ENCODE measurements at places on chromosomes 5 and 9. TPM values are rescaled to one million over a fixed set of nuclear protein-coding genes. Genes with fewer than 3 reads are reported as not detected.
A peak's percentile ranks its signal among the peaks of the same experiment; 100 is the strongest.

DNA sequence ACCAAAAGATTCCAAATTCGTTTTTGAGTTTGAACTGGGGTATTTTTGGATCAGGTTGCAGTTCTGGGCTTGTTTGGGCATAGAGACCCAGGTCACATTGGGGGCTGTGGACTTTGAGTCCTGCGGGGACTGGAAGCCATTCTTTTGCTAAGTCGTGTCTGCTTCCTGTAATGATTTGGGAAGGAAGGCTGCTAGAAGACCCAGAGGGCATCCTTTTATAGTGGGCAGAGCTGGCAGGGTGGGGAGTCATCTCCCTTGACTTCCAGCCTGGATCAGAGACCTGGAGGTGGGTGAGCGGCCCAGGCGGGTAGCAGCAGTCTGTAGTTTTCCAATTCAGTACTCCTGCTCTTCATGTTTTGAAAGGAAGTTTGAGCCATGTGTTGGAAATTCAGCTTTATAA is 11.3 kb downstream of the ZNF618 start:
- no peaks in the 10 kb centered on the region for H3K4me1 ChIP-seq
- no peak overlapping the region for H3K4me3 ChIP-seq
- no peak for DNase-seq

DNA sequence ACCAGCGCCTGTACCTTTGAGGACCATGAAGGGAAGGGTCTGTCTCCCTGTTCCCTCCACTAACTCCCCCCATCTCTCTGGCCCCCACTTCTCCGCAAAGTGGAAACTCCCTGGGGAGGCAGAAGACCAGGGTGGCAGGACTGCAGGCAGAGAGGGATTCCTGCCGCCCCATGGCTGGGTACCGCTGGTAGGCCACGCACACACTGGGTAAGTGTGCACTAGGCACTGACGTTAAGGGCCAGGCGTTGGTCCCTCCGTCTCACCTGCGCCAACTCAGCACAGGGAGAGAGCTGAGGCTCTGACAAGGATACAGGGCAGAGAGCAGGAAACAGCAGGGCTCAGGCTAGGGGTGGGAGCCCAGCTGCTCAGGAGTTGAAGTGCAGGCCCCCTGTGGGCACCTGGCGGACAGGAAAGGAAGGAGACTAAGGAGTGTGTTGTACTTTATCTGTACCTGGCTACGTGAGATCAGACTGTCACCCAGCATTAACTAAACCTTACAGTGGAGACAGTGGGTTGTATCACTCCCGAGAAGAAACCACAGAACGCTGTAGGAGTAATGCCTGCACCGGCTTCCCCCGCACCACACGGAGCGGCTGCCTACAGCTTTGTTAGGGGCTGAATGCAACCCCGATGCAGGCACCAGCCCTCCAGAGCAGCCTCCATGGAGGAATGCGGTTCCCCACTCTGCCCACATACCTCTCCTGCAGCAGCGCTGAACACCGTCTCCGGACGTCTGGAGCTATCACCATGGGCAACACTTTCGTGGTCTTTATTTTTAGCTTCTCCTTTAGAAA is 34.2 kb upstream of the CLPTM1L start:
- no peaks in the 10 kb centered on the region for H3K27me3 ChIP-seq
- H3K4me1 ChIP-seq, result no peaks in the 10 kb centered on the region
- no peak for DNase-seq

- H3K4me3 ChIP-seq, result no peak overlapping the region
- no peaks in the 10 kb centered on the region for H3K36me3 ChIP-seq
- no peaks in the 10 kb centered on the region for H3K4me1 ChIP-seq
- H3K27ac ChIP-seq, result no peak overlapping the region
Observed at GRCh38 chr5:5309645-5310044, 112.8 kb upstream of the ICE1 start.

DNA sequence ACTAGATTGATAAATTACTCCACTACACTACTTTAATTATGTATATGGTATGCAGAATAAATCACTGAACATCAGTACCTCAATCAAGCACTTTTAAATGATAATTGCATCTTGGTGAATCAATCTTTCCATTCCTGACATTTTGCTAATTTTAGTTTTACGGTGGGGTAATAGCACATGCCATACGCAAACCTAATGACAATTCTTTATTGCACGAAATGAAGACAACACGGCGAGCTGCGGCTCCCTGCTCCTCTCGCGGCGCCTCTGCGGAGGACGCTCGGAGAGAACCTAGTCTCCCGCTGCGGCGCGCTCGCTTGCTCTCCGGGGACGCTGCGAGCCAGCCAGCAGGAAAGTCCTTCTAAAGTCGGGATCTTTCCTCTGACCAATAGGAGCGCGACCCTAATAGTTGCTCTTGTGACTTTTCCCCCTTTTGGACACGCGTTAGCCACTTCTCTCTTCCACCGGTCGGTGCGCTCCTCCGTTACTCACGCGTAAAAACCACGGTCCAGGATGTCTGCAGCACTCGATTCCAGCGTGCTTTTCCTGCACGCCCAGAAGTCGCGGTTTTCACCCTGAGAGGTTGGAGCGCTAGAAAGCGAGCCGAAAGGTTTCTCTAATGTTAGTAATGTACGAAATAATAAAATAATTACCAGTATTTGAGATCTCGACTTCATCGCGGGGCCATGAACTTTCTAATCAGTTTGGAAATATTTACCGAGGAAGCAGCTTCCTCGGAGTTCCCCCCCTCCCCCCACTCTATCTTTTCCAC is 1.0 kb upstream of the MEF2C start:
- H3K36me3 ChIP-seq, result no peaks in the 10 kb centered on the region
- peak overlapping the region; percentile 83 for H3K4me3 ChIP-seq
- H3K4me1 ChIP-seq, result peaks cover 3% of the 10 kb centered on the region
- H3K27me3 ChIP-seq, result no peaks in the 10 kb centered on the region
- peak; percentile 29 for DNase-seq

- no peaks in the 10 kb centered on the region for H3K36me3 ChIP-seq
- no peaks in the 10 kb centered on the region for H3K4me1 ChIP-seq
- H3K27ac ChIP-seq, result no peak overlapping the region
- H3K4me3 ChIP-seq, result no peak overlapping the region
- DNase-seq, result no peak
Observed at GRCh38 chr9:71627537-71627936, 140.8 kb downstream of the CEMIP2 start.

DNA sequence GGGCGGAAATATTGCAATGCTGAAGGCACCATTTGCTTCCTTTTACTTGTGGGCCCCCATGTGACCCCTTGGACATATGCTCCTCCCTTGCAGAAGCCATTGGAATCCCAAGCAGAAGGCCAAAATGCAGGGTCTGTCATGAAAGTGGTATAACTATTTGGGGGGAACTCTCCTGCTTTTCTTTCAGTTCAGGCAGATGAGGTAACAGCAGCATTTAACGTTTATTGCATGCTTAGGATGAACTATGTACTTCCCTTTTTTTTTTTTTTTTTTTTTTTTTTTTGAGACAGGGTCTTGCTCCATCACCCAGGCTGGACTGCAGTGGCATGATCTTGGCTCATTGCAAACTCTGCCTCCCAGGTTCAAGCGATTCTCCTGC is 7.8 kb downstream of the FOXI1 start:
- H3K27me3 ChIP-seq, result no peaks in the 10 kb centered on the region
- H3K4me1 ChIP-seq, result no peaks in the 10 kb centered on the region
- no peaks in the 10 kb centered on the region for H3K36me3 ChIP-seq
- no peak overlapping the region for H3K4me3 ChIP-seq

ENTPD2 gene
- total RNA-seq, result not detected

EXOSC3 gene
- total RNA-seq, result 9.0 TPM

DNA sequence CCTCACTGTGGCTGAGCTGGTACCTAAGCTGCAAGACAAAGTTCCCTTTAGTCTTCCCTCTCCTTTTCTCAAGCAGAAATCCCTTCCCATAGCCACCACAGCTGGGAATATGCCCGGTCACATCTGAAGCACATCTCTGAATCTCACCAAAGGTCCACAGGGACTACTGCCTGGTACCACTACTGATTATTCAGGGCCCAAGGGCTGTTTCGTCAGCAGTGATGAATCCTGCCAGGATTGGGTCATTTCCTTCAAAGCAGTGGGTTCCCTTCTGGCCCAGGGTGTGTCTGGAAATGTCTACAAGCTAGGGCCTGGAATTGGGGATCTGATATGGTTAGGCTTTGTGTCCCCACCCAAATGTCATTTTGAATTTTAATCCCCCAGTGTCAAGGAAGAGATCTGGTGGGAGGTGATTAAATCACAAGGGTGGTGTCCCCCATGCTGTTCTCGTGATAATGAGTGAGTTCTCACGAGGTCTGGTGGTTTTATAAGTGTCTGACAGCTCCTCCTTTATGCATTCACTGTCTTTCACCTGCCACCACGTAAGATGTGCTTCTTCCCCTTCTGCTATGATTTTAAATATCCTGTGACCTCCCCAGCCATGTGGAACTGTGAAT is 83.2 kb upstream of the FST start:
- H3K27me3 ChIP-seq, result no peaks in the 10 kb centered on the region
- H3K4me1 ChIP-seq, result peaks cover 5% of the 10 kb centered on the region
- H3K36me3 ChIP-seq, result no peaks in the 10 kb centered on the region
- DNase-seq, result no peak

PLPP7 gene
- 15.8 TPM for total RNA-seq

BTNL3 gene
- not detected for total RNA-seq

DNA sequence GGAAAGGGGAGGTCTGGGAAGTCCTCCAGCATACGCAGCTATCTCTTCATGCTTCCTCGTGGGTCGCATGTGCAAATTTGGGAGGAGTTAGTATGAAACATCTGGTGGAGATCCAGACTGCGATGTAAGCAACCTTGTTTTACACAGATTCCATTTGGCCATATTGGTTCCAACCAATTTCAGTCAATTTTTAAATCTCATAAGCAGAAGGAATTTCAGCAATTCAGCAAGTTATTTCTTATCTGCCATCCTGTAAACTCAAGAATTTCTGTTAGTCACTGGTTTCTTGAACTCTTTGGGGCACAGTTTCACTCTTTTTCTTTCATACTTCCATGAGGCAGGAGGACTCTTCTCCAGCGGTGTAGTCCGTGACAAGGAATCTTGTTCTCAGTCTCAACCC is 130.4 kb upstream of the CLINT1 start:
- H3K27me3 ChIP-seq, result no peaks in the 10 kb centered on the region
- no peaks in the 10 kb centered on the region for H3K36me3 ChIP-seq
- DNase-seq, result no peak
- H3K27ac ChIP-seq, result no peak overlapping the region
- no peaks in the 10 kb centered on the region for H3K4me1 ChIP-seq

FRRS1L gene
- 0.11 TPM for total RNA-seq

GRCh38 chr5:179124273-179124852 is 64.2 kb downstream of the ZNF354C start:
- H3K4me1 ChIP-seq, result no peaks in the 10 kb centered on the region
- no peak overlapping the region for H3K27ac ChIP-seq
- H3K36me3 ChIP-seq, result peaks cover under 1% of the 10 kb centered on the region
- H3K27me3 ChIP-seq, result no peaks in the 10 kb centered on the region

- H3K4me1 ChIP-seq, result no peaks in the 10 kb centered on the region
- H3K27ac ChIP-seq, result no peak overlapping the region
- H3K36me3 ChIP-seq, result no peaks in the 10 kb centered on the region
- DNase-seq, result no peak
- no peak overlapping the region for H3K4me3 ChIP-seq
Observed at GRCh38 chr9:13750639-13751038, 471.1 kb upstream of the MPDZ start.

DNA sequence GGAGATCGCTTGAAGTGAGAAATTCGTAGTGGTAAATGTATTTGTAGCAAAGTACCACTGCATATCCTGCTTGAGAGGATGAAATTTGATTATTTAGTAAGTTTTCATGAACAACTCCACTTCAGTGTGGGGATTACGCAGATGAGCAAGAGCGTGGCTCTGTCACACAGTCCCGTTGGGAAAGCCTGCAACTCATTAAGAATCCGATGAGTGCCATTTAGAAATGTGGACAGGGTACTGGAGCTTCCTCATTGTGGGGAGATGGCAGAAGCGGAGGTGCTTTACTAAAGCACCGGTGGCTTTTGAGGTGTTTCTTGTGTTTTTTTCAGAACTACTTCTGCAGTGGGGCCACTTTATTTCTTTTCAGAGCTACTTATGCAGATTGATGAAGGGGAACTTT is 1.4 kb downstream of the TJP2 start:
- no peaks in the 10 kb centered on the region for H3K36me3 ChIP-seq
- peak overlapping the region; percentile 87 for H3K27ac ChIP-seq
- DNase-seq, result no peak
- peaks cover 9% of the 10 kb centered on the region for H3K4me1 ChIP-seq

- DNase-seq, result no peak
- H3K27me3 ChIP-seq, result no peaks in the 10 kb centered on the region
- no peaks in the 10 kb centered on the region for H3K4me1 ChIP-seq
- no peak overlapping the region for H3K4me3 ChIP-seq
Observed at GRCh38 chr9:105051897-105052296, 123.9 kb upstream of the ABCA1 start.

CCNI2 gene
- total RNA-seq, result not detected

CD274 gene
- total RNA-seq, result 23.8 TPM

- no peaks in the 10 kb centered on the region for H3K36me3 ChIP-seq
- H3K27me3 ChIP-seq, result no peaks in the 10 kb centered on the region
- no peak for DNase-seq
- no peak overlapping the region for H3K4me3 ChIP-seq
- peaks cover 32% of the 10 kb centered on the region for H3K4me1 ChIP-seq
Observed at GRCh38 chr9:14179449-14179848, 134.5 kb downstream of the NFIB start.

BTNL8 gene
- total RNA-seq, result not detected

- no peaks in the 10 kb centered on the region for H3K36me3 ChIP-seq
- H3K27me3 ChIP-seq, result no peaks in the 10 kb centered on the region
- no peak overlapping the region for H3K4me3 ChIP-seq
- no peak overlapping the region for H3K27ac ChIP-seq
- no peak for DNase-seq
Observed at GRCh38 chr9:95874303-95874988, 1.0 kb upstream of the ERCC6L2 start.

- DNase-seq, result no peak
- no peaks in the 10 kb centered on the region for H3K4me1 ChIP-seq
- H3K27ac ChIP-seq, result no peak overlapping the region
- H3K27me3 ChIP-seq, result no peaks in the 10 kb centered on the region
Observed at GRCh38 chr9:134617836-134618162, 23.8 kb upstream of the COL5A1 start.

SLC2A8 gene
- total RNA-seq, result 75.7 TPM

C9orf85 gene
- total RNA-seq, result 2.6 TPM

PCDHGA6 gene
- 2.0 TPM for total RNA-seq

All from ascending aorta (tissue), 2 donors.